ENCODE measurements at places on chromosomes 2 and 18.

DNA sequence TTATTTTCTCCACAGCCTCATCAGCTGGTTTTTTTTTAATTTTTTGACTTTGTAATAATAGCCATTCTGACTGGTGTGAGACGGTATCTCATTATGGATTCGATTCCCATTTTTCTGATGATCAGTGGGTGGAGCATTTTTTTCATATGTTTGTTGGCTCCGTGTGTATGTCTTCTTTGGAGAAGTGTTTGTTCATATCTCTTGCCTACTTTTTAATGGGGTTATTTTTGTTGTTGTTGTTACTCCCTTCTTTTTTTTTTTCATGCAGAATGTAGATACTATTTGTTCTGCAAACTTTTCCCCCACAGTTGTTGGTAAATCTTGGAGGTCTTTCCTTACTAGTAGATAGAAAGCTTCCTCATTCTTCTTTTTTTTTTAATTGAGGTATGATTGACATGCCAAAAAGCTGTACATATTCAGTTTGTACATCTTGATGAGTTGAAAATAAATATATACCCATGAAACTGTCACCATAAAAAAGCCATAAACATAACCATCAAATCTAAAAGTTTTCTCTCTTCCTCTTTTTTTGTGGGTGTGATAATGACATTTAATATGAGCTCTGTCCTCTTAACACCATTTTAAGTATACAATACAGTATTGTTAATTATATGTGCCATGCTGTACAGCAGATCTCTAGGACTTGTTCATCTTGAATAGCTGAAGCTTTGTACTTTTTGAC lies 21.8 kb upstream of the NT5DC4 start:
- no peak for DNase-seq

DNA sequence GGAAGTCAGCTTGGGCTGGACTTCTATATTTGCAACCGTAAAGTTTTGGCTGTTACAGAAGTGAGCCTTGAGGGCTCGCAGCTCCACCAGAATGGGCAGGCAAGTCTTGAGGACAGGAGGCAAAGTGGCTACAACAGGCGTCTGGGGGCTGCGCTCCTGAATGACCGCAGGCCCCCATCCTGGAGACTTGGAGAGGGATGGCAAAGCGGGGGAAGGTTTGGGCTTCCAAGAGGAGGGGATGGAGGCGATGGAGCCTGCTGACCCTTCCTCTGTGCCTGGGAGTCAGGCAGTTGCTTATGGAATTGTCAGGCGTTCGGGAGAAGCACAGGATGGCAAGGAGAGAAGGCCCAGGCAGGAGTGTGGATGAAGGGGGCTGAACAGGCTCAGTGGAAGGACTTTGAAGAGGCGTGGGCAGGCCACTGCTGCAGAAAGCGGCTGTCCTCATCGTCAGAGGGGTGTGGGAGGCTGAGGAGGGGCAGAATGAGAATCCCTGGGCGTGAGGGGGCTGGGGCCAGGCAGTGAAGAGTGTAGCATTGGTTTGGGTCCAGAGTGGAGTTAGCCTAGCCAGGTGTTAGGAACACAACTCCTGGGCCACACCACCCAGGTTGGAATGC lies 72.3 kb downstream of the INHBB start:
- no peak for DNase-seq

- DNase-seq, result no peak
Observed at GRCh38 chr2:241036397-241036963, 38.1 kb downstream of the SNED1 start.

- no peak for DNase-seq
Observed at GRCh38 chr2:164213916-164214315, 407.4 kb downstream of the GRB14 start.

DNA sequence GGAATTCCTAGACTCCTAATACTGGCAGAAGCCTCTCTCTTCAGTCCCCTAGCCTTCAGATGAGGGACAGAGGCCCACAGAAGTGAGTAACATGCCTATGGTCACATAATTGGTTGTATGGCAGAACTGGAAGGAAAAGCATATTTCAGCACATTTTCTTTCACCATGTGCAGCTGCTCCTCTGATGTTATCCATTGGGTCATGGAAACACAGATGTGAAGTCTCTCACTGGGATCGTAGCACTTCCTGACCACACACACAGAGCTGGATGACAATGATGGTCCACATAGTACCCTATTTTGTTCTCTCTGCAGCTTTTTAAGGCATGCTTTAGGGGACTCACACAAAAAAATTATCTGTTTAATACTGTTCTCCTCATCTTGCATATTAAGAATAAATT lies 24.5 kb downstream of the MYO3B start:
- DNase-seq, result no peak

DNA sequence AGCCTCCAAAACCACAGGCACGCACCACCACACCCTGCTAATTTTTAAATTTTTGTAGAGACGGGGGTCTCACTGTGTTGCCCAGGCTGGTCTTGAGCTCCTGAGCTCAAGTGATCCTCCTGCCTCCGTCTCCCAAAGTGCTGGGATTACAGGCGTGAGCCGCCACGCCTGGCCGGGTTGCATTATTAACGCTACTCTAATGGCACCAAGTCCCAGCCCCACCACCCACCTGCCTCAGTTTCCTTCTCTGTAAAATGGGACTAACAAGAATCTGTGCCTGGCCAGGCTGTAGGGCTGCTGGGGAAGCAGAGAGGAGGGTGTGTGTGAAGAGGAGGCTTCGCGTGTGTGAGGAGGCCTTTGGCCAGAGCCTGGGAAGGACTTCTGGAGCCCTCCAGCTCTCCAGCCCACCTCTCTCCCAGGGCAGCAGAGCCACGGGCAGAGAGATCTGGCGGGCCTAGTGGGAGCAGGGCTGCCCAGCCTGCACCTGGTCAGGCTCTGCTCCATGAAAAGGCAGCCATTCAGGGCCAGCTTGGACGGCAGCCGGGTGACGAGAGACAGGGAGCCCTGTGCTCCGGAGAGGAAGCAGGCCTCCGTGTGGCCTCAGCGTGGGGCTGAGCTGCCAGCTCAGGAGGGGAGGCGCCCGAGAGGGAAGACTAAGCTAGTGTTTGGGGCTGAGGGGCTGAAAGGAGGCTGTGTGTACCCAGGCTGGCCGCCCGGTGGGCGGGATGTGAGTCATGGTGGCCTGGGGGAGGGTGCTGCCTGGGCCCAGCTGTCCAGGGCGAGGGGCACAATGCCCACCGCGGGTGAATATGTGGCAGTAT lies 7.4 kb upstream of the B3GNT7 start:
- no peak for DNase-seq

GRCh38 chr18:39705362-39705761 lies 2139.8 kb upstream of the CELF4 start:
- DNase-seq, result no peak

DNA sequence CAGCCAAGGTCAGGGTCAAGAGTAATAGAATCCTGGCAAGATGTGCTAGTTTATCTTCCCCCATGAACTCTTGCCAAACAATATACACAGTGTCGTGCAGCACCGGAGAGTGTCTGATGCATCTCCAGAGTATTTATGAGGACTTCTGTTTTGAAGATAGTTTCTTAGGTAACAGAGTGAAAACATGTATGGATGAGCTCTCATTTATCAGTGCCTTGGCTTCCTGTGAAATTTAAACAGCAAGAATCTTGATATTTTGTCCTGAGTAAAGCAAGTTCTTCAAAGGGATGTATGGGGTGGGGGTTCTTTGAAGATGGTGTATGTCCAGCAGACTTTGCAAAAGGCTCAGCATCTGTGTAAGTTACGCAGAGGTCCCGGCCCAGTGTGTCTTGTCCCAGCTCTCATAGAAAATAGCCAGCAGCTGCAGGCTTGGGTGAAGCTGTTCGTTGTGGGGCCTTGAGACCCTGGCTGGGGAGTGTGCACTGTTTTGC lies 361.0 kb upstream of the NT5C1B start:
- DNase-seq, result no peak

GRCh38 chr18:2797951-2798350 lies 48.9 kb upstream of the EMILIN2 start:
- DNase-seq, result no peak

DNA sequence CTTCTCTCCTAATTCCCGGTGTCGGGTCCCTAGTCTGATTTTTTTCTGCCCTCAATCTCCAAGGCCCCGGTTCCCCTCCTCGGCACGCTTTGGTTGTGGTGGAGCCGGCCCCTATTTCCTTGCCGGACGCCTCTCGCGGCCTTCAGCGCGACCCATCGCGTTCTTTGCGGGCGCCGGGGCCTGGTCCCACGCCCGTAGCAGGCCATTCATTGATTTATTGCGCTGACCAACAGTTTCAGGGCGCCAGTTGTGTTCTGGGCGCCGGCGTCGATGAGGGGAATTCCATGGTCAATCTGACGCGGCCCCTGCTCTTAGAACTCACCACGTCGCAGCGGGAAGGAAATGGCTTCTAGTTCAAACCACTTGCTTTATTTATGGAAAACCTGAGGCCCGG lies 396 bp downstream of the CNOT9 start:
- peak; percentile 15 for DNase-seq

DNA sequence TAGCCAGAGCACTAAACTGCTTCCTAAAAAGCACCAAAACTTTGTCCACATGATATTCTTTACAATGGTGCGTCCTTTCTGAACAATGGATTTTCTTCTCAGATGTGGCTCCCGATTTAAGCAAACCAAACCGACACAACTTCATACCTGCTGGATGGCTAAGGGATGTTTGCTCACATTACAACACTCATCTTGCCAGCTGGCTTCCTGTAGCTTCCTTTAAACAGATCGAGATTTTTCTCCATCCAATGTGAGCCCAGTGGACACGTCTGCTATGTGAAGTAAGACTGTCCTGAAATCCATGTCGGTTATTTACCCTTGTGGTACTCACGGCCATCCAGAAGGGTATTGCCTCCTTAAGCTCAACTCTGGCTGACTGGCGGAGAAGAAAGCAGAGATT lies 126.5 kb downstream of the MAPK4 start:
- DNase-seq, result no peak

DNA sequence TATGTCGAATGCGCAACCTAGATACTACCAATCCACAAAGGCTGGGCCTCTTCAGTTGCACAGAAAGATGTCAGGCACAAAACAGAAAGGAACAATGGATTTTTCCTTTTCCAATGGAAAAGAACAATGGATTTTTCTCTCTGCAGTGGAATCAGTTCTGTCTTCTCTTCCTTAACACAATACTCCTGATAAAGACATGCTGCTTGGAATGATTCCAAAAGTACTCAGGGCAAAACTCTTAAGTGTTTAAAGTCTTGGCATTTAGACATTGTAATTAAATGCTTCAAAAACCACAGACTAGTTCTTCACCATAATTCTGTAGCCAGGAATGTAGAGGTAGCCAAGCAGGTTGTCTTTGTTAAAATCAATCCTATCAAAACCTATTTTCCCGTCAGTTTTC lies 46.7 kb upstream of the FLACC1 start:
- no peak for DNase-seq

DNA sequence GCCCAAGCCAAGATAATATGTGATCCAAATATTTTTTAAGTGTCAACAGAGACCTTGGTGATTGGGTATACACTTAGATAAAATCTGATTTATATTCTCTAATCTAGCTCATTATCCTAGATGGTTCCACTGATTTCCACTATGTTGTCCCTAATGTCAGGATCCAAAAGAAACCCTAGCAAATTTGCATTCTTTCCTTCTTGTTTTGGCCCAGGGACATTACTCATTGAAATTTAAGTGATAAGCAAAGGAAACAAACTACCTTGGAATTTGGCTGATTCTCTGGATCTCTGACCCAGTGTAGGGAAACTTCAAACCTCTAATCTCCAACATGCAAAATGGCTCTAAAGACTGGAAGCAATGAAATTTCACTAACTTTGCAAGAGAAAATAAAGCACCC lies 179.8 kb upstream of the MEIS1 start:
- no peak for DNase-seq

- no peak for DNase-seq
Observed at GRCh38 chr2:29495536-29496060, 380.4 kb downstream of the CLIP4 start.

GRCh38 chr2:38835990-38836389 lies 39.7 kb downstream of the DHX57 start:
- no peak for DNase-seq

GRCh38 chr2:175181877-175182308 lies 383 bp upstream of the ATP5MC3 start:
- no peak for DNase-seq

DNA sequence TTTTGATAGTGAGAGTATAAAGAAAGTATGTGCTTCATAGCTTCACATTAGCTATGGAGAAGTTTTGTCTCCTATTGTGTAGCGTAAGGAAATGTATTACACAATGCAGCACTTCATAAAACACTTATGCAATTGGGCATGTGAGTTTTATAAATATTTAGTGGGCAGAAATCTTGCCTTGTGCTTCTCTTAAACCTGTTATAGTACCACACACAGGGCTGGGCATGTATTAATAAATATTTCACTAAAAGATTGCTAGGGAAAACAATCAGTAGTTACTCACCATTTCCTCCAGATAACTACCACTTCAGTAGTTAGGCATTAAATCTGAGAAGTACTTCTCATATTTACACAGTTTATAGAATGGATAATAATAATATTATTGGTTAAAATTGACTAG lies 1080.8 kb upstream of the PIK3C3 start:
- DNase-seq, result no peak

DNA sequence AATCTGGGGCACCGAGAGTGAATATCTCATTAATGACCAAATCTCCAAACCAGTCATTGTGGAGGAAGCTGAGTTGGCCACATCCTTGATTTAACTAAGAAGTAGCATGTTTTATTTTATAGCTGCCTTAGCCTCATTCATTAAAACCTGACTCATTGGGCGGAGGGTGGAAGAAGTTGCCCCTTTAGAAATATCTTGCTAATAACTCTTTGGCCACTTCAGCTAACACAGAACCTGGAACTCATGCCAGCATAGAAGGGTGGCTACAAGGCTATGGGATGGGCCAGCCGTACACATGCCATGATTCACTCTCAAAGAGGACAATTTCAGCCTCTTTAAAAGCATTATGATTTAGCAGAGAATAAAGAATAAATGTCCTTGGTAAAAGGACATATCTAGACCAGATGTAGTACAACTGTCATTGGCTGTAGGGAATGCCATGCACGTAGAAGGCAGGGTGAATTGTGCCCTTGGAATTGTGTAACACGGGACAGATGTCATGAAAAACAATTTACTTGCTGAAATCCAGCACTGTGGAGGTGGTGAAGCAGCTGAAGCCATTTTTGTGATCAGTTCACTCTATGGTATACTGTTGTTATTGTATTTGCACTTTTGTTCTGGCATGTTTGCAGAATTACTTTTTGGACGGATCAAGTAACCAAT lies 330.0 kb downstream of the PLCL1 start:
- no peak for DNase-seq

DNA sequence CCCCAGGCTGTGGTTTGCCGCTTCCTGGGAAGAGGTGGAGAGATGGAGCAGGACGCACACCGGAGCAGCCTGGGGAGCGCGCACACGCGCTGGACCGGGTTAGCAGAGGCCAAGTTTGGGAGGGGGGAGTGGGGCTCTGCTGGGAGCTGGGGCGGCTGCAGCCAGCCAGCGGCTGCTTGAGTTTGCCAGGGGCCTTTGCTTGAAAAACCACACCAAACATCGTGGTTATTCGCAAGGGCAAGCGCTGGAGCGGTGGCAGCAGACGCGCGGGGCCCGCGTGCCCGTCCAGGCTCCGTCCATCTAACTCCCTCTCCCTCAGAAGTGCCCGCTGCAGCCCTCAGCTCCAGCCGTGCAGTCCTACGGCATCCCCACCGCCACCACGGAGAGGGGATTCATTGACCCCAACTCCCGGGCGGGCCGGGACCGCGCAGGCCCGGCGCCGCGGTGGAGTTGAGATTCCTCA lies 4.6 kb downstream of the PTGR3 start:
- no peak for DNase-seq

GRCh38 chr2:225431105-225431863 lies 31.8 kb downstream of the NYAP2 start:
- no peak for DNase-seq

GRCh38 chr2:37718515-37719161 lies 47.2 kb upstream of the CDC42EP3 start:
- DNase-seq, result no peak

Measured in activated CD4-positive, CD25-positive, alpha-beta regulatory T cell (primary cell).